ENCODE measurements at places on chromosomes 3 and 15. TPM values are rescaled to one million over a fixed set of nuclear protein-coding genes. Genes with fewer than 3 reads are reported as not detected.

DNA sequence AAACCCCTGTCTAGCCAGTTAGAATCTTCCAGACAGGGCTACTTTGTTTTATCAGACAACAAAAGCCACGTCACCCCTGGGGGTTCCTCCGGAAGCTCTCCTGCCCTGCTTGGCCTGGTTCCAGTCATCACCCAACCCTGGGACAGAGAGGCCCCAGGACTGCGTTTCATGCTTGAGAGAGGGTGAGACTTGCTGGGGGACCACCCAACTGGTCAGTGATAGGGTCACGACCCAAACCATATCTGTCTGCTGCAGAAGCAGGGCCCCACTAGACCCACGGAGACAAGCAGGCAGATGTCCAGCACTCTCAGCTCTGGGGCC, 1.2 kb downstream of the NT5DC2 start:
- DNase-seq, result peak; percentile 64

DNA sequence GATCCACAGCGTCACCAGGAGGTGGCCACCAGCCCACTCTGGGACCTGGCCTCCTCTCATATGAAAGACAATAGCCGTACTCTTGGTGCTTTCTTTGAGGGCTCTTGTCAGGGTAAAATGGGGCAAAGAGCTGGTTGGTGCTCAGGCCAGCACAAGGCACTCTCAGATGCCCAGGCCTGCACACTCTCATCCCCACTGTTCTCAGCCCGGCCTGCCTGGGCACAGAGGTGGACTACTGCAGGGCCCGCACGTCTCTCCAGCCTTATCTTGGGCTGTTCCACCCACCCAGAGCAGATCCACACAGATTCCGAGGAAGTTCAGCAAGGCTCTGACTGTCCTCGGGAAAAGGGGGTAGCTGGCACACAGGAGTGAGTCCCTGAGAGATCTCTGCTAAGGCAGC, 122.8 kb upstream of the PRR20G start:
- no peak for DNase-seq

DNA sequence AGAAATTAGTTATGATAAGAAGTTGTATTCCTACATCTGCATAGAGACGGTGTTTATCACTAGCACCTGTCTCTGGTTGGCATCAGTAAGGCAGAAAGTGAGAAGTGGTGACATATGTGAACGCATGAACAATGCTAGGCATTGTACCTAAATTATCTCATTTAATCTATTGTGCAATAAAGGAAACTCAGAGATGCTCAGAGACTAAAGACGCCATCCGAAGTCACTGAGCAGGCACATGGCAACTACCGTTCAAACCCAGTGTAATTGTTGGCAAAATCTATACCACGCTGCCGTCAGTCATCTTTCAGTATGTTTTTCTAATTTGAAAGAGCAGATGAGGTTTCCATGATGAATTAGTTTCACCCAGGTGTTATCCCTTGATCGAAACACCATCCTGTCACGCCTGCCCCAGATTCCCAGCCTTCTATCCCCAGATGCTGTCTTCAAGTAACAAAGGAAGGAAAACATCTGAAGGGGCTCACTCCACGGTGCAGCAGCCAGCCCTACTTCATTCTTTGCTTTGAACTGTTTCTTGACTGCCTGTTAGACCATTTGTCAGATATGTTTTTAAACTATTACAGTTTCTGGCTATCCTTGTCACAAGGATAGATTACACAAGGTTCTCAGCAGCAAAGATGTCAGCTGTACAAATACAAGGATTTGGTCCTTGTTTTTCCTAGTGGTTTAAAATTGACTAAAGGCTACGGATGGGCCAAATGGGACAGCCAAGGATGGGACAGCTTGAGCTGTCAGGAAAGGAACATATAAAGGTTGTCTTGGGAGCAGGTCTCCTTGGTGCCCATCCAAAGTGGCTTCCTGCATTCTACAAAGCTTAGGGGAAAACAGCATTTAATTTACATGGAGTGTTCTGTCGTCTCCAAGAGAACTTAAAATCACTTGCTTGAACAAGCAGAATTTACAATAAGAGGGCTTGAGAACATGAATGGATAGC, 99.1 kb downstream of the TMEM108 start:
- DNase-seq, result no peak

GRCh38 chr15:40266828-40267304, 16.0 kb downstream of the ANKRD63 start:
- peak; percentile 51 for DNase-seq

DNA sequence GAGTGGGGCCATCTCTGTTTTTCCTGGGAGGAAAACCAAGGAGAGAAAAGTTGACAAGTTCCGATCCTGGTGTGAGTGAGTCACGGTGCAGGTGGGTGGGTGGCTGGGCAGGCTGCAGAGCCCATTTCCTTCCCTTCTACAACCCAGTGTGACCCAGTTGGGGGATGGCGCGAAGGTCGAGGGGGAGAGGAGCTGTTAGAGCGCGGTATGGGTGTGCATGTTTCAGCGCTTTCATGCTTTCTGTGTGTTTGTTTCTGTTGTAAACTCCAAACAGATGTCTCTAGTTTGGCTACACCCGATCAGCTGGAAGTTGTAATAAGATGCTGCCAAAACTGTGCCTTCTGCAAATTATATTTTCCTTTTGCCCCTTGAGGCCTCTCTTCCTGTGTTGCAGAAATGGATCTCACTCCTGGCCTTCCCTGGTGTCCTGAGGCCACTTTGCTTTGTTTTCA, 3.8 kb downstream of the FAM43A start:
- DNase-seq, result no peak

DNA sequence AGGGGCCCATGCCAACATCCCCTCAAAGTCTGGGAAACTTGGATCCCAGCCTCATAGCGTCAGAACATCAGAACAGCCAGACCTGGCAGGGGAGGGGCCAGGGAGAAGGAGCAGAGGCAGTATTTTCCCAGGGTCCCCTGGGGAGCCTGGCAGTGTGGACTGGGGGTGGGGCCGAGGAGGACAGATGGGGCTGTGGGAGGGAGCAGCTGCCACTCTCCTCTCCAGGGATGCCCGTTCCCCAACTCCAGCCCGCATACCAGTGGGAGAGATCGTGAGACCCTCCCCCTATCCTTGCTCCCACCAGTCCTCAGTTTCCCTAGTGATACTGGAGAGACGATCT, 6.5 kb upstream of the DNAJB8 start:
- no peak for DNase-seq

- DNase-seq, result no peak
Measured at GRCh38 chr3:191809326-191809949, 348.5 kb downstream of the PYDC2 start.

DNA sequence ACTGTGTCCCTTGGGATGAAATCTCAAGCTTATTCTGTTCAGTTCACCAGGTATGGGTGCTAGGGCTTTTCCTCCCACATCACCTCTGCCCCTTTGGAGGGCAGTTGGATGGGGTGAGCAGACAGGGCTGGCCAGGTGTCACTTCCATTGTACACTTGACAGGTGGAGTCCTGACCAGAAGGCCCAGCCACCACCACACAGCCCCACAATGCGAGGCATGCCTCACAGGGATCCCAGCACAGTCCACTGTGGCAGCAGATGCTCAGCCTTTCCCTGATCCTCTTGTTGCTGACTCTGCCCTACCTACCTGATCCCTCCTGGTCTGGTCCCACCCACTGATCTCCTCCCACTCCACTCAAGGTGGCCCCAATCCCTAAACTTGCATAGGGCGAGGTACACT, 88.2 kb downstream of the ANP32A start:
- DNase-seq, result no peak

DNA sequence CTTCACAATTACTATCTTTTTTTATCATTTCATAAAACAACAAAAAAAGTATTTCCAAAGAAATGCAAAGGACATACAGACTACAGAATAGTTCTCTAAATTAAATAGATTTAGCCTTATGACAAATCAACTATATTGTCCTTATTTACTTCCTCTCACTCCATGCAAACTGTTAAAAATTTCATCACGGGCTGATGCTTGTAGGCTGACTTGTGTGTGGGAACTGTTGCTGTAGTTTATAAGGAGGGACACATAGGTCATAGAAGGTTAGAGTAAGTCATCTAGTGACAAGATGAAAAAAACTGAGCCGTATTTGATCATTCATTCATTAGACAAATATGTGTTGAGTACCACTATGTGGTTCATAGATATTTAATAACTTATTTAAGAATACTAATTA, 232.5 kb upstream of the TBL1XR1 start:
- no peak for DNase-seq

GRCh38 chr3:126309861-126310655, 47.1 kb downstream of the KLF15 start:
- DNase-seq, result no peak

DNA sequence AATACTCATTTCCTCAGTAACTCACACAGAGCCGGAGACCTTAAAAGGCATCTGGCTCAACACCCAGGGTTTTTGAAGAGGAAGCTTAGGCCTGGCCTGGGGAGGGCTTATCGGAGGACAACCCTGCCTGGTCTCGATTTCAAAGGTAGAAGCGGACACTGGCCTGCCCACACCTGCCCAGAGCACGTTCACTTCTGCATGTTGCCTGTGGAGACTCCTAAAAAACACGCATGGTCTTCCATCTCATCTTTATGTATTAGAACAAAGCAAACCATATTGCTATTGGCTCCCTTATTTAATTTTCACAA, 55.5 kb upstream of the FURIN start:
- DNase-seq, result no peak

DNA sequence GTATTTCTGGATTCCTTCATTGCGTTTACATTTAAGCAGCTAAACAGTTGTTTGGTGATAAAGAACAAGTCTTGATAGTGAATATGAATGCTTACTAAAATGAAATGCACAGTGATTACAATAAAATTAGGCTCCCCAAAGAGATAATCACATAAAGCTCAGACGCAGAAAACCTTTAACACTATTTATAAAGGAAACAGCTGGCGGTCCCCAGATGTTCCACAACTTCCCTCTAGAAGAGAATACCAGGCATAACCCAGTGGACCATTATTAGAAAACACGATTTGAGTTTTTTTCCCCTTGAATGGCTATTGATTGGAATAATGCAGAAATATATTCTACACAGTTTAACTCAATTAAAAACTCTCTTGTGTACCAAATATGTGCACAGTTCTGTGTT, 573.2 kb downstream of the DIPK2A start:
- no peak for DNase-seq

GRCh38 chr15:37105889-37106288, 5.5 kb upstream of the MEIS2 start:
- no peak for DNase-seq

DNA sequence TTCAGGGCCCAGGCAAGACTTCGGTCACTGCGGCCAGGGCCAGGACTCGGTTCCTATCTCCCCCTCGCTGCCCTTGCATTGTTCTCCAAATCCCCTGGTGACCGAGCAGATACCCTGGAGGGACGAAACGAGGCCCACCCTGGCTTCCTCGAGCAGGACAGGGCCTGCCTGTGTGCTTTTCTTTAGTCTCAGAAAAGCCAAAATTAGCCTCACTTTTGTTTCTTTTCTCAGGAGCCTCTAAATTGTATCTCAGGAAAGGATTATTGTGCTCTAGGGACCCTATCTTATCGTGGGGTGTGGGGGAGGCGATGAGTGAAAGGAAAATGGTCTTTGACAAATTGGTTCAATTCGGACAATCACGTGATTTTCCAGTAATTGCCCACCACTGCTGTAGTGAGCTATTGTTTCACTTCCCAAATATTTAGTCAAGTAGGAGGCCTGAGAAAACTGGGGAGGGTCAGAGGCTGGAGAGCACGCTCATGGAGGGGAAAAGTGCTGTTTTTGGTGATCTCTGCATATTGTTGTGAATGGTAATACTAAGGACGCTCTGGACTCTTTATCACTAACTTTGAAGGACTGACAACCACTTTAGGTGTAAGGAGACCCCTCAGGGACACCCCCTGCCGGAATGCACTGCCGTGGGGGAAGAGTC, 61.6 kb downstream of the TMEM44 start:
- no peak for DNase-seq

GRCh38 chr3:87397211-87397610, 120.8 kb upstream of the POU1F1 start:
- peak; percentile 31 for DNase-seq

- no peak for DNase-seq
Measured at GRCh38 chr3:70646635-70647034, 334.2 kb upstream of the MDFIC2 start.

DNA sequence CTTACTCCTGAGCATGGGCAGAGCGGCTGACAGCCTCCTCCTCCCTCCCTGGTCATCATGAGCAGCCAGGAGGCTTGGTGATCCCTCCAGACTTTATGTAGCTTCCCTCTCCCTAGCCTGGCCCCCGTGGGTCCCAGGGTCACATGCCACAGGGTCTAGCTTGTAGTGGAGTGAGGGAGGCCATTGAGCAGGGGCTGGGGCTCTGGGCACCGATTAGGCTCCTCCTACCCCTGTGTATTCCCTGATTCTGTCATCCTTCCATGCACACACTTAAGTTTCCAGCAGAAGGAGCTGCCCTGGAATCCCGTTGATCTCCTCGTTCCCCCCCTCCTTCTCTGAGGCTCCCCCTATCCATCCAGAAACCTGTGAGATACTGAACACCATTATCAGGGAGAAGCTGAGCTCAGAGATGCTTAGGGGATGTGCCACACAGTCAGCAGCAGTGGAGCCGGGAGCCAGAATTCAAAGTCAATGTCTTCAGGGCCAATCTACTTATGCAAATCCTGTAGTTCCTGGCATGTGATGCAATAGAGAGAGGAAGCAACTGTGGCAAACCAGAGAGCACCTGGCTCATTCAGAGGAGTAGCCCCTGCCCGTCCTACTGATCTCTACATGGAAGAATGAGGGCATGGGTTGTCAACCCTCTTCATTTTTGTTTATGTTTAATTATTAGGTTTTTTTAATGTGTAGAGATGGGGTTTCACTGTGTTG, 17.2 kb downstream of the CCDC33 start:
- no peak for DNase-seq

GRCh38 chr15:87735522-87735921, 521.0 kb downstream of the NTRK3 start:
- DNase-seq, result no peak

DNA sequence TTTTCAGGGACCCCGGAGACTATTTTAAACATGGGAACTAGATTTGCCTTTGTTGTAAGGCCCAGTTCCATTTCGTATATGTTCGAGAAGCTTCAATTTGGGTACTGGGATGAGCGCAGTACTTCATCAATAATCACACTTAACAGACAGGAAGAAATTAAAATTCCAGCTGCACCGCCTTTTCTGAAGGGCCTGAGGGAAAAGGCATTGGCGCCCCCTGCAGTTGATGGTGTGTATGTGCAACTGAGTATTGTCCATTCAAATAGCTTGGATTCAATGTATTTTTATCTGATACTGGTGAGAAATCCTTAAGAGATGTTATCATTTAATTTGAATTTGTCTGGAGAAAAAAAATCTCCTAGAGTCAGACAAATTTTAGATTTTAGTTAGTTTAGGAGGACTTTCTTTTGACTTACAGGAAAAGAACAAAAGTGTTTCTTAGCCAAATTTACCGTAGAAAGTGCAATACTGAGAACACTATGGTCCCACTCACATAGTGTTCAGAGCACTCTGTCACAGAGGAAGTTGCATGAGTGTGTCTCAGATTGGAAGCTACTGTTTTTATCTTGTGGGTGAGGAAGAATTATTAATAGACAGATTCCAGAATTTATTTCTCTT, 5.4 kb upstream of the ALDH1A2 start:
- DNase-seq, result peak; percentile 41

SLC12A6 gene
- total RNA-seq, result 23.0 TPM

LSMEM2 gene
- total RNA-seq, result not detected

PAK6 gene
- not detected for total RNA-seq

RCN2 gene
- 76.8 TPM for total RNA-seq

KIF7 gene
- 5.1 TPM for total RNA-seq

IL17RB gene
- not detected for total RNA-seq

ZNF717 gene
- total RNA-seq, result 9.0 TPM

SLC12A8 gene
- total RNA-seq, result 1.4 TPM

GOLGA8T gene
- total RNA-seq, result 0.23 TPM

GHSR gene
- not detected for total RNA-seq
